ENCODE measurements at places on chromosomes 16 and 17.

- no peak for DNase-seq
Observed at GRCh38 chr17:45032174-45032541, 19.3 kb downstream of the DCAKD start.

DNA sequence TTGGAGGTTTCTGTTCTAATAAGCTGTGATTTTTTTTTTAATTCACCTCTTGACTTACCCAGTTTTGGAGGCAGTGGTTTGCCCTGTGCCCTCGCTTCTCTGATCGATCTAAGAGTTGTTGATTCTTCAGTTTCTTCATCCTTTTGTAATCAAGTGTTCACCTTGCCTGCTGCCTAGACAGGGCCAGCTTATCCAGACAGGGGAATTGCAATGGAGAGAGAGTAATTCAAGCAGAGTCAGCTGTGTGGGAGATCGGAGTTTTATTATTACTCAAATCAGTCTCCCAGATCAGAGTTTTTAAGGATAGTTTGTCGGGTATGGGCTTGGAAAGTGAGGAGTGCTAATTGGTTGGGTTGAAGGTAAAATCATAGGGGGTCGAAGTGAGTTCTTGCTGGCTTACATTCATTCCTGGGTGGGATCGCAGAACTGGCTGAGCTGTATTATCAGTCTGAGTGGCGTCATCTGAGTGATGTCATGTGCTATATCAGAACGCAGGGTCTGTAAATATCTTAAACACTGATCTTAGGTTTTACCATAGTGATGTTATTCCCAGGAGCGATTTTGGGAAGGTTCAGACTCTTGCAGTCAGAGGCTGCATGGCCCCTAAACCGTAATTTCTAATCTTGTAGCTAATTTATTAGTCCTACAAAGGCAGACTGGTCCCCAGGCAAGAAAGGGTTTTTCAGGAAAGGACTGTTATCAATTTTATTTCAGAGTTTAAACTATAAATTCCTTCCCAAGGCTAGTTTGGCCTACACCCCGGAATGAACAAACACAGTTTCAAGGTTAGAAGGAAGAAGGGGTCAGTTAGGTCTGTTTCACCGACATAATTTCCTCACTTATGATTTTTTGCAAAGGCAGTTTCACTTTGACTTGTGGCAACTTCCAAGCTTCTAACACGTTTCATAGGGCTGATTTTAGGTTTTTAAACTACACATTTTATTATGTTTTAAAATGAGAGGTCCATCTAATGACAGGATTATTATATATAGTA is 21.5 kb upstream of the KCNJ16 start:
- no peak for DNase-seq

- no peak for DNase-seq
Observed at GRCh38 chr16:46709469-46710005, 20.1 kb downstream of the ORC6 start.

GRCh38 chr17:42675965-42676423 is 800 bp downstream of the PLEKHH3 start:
- DNase-seq = no peak

DNA sequence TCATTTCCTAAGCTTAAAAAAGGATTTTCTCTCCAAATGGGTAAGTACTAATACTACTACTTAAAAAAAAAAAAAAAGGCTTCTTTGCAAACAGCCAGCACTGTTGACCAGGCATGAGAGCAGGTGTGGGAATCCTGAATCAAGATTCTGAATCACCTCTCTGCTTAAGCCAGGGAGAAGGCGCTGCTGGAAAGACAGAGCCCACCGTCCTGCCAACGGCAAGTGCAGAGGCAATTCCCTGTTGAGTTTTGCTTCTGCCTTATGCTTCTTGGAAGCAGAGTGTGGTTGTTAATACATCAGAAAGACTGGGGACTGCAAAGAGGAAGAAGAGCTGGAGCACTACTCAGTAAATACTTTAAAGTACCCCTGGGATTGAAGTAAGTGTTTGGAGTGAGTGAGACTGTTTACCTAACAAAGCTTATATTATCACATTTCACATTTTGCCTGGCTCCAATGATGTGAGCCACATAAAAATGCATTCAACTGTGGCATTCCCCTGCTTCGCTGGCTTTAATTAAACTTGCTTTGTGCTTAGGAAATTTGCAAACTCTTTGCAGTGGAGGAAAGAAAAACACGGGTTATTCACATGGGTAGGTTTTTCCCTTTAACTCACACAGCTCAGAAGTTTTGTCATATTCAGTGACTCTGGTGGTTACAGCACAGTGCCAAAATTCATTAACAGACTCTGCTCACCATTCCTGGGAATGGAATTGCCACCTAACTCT is 86.0 kb upstream of the KIF2B start:
- DNase-seq = peak; percentile 36

All from retina (tissue), 1 donor.